NCI-H1436 (cell line): ENCODE measurements at places on chromosomes 13 and 19.

- DNase-seq, result no peak
Measured at GRCh38 chr19:1590641-1591397, 1.8 kb downstream of the MBD3 start.

DNA sequence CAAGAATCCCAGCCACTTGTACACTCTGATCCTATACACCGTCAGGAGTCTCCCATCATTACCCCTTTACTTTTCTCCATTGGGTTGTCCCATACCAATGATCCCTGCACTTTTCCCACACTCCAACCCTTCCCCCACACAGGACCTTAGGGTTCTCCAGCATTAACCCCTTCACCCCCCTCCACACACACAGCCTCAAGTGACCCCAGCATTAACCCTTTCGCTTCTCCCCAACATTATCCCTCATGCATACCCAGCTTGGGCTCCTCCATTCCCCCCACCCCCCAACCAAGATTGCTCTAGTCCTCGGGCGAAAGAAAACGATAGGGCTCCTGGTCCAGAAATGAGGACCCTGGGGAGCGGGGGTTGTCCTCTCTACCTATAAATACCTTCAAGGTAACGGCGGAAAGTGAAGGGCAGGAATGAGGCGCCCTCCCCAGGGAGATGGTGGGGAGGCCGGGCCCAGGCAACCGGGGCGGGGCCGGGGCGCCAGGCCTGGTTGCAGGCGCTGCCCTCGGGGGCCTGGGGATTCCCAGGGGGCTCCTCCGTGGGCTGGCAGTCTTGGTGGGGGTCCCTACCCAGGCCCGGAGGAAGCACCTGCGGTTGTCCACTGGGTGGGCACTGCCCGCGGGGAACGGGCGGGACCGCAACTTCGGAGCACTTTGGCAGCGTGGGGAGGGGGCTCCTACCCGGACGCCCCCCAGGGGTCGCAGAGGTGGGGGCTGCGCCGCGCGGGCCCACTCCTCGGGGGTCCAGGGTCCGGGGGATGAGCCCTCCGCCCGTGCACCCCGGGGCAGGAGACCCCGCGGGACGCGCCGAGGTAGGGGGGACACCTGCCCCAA is 757 bp downstream of the WIZ start:
- no peak for DNase-seq

- no peak for DNase-seq
Measured at GRCh38 chr19:374183-374885, 29.7 kb upstream of the MIER2 start.

- DNase-seq, result no peak
Measured at GRCh38 chr13:51746802-51747201, 57.2 kb downstream of the DHRS12 start.

- DNase-seq, result no peak
Measured at GRCh38 chr13:79194272-79194671, 211.8 kb downstream of the RBM26 start.

DNA sequence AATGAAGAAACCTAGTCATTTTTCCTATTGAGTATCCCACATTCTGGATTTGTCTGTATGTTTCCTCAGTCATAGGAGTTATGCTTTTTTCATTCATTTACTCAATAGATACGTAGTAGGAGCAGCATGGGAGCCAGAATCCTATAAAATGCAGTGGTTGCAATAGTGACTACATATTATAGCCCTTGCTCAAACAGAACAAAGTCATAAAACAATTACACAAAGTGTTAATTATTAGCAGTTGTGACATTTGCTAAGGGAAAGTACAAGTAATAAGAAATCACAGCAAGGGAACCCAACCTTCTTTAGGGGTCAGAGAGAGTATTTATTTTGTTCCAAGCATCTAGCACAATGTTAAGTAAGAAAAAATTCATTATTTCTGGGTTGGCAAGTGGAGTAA is 27.7 kb upstream of the POU4F1 start:
- no peak for DNase-seq

DNA sequence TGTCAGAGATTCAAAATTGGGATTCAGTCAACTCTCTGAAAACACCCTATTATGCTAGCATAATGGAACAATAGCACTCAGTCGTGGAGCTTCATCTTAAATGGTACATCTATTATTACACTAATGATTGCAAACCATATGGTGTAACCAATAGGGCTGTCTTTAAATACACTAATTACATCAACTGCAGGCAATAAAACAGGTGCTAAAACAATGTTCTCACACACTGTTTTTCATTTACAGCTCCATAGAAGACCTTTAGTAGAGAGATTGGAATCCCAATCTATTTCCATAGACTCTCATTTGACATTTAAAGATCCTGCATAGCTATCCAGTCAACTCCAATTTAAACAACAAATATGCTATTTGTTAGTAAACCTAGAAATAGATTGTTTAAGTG is 1917.4 kb downstream of the OLFM4 start:
- no peak for DNase-seq

- no peak for DNase-seq
Measured at GRCh38 chr13:102470283-102470917, 68.6 kb upstream of the FGF14 start.

DNA sequence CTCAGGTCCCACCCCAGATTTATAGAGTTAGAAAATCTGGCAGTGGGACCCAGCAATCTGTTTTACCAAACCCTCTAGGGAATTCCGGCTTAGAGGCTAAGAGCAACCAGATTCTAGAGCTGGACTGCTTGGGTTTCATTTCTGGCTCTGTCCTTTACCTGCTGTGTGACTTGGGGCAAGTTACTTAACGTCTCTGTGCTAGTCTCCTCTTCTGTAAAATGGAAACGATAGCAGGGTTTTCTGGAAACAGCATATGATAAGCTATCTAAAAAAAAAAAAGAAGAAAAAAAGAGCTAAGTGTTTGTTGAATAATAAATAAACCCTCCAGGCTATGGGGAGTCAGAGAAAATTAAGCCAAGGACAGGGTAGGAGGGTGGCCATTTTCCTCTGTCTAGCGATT is 11.6 kb upstream of the CACNG7 start:
- no peak for DNase-seq

DNA sequence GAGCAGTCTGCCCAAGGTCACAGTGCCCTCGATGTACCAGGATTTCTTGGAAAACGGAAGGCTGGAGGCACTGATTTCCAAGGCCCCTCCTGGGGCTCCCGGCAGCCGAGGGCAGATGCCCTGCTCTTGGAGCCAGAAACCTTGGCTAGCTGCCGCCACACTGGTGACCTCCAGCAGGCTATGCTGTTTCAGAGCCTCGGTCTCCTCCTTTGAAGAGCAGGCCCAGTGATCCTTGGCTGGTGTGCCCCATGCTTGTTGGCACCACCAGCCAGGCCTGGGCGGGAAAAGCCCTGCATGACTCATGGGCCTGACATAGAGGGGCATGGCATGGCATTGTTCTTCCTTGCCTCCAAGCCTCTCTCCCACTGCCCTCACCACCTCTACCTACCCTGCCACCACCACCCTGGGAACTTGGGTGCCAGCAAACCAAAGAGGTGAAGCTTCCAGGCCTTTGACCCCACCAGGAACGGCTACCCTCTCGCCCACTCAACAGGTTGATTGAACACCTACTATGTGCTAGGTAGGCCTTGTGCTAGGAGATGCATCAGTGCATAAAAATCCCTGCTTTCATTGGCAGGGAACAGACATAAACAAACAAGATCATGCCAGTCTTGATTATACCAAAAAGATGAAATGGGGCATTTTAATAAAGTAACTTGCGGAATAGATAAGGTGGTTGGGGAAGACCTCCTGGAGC is 1.6 kb upstream of the CLEC11A start:
- no peak for DNase-seq

DNA sequence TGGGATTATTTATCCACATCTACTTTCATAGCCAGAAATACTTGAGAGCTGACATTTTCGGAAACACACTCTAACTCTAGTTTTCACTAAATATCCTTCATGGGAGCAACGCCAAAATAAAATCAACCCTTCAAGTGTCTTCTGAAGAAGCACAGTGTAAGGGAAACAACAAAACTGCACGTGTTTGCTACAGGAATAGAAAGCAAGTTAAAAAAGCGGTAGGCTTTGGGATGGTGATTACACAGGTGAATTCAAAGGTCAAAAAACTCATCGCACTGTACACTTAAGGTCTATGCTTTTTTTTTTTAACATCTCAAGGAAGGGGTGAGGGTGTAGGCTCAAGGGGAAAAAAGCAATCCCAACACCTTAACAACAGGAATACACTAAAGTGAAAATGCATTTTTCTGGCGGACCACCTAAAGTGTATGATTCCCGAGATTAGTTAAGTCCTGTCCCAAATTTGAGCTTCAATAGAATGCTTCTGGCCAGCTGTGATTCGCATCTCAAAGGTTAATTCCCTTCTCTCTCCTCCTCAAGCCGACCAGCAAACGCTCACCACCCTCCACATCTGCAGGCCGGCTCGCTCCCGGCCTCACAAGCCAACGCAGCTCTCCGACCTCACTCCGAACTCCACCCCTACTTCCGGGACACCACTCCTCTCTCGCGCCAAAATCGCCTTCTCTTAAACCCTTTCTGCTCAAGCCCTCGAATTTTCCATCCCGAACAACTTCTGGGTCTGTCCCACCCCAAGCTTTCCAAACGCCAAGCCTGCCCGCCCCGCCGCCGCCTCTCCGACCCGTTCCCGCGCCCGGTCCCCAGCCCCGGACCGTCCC is 1.1 kb downstream of the ARGLU1 start:
- peak; percentile 23 for DNase-seq

DNA sequence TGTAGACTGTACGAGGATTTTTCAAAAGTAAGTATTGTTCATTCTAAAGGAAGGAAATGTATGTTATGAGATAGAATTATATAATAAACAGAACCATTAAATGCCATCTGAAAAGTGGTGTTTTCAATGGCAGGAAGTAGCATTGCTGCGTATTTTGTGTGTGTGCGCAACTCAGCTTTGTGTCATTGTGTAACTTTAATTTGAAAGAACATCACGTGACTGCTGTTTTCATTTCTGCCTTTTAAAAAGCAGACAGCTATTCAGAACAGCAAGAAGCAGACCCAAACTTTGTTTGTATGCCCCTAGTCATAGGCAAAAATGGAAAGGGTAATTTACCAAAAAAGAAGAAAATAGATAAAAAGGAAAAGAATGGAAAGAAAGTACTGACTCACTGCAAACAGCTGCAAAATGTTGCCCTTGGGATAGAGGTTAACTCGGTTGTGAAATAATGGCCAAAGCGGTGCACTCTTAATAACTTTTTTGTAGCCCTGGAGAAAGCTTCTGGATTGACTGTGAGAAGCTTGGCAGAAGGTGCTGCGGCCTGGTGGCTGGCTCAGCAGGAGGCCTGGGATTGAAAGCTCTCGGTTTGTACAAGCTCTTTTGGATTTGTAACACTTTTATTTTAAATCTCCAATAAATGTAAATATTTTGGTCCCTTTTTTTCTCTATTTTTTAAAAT is 97.3 kb downstream of the GGACT start:
- no peak for DNase-seq

DNA sequence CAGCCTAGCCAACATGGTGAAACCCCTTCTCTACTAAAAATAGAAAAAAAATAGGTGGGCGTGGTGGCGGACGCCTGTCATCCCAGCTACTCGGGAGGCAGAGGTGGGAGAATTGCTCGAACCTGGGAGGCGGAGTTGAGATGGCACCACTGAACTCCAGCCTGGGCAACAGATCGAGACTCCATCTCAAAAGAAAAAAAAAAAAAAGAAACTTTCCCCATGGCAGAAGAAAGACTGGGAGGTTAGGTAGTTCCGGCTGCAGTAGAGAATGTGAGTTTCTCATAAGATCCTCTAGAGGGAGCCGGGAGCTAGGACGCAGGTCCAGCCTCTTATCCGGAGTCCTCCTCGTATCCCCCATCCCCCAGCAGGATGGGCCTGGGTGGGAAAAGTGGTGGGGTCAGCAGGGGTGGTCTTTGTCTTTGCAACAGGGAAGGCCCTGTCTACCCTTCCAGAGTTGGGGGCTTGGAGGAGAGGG is 13.2 kb upstream of the CREB3L3 start:
- peak; percentile 75 for DNase-seq

- no peak for DNase-seq
Measured at GRCh38 chr13:72437458-72437857, 290.0 kb downstream of the MZT1 start.

DNA sequence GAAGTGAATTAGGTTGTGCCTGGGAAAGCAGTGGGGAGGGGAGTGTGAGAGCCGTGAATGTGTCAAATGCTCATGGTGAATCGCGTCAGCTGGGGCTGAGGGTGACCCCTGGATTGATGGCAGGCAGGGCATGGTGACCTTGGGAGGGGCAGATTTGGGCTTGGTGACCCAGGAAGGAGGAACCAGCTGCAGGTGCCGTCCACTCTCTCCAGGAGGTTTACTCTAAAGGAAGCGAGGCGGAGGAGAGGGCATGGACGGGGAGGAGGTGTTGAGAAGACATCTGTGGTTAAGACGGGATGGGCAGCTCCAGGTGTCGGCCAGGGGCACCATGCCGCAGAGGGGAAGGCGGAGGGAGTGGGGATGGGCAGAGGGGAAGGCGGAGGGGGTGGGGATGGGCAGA is 28.7 kb downstream of the TMEM255B start:
- no peak for DNase-seq

GRCh38 chr13:45015300-45015699 is 26.0 kb downstream of the GPALPP1 start:
- DNase-seq, result no peak

GRCh38 chr19:15240515-15240914 is 8.3 kb upstream of the EPHX3 start:
- no peak for DNase-seq

GRCh38 chr19:572743-573518 is 535 bp downstream of the BSG start:
- no peak for DNase-seq

GRCh38 chr19:15721268-15721667 is 6.6 kb upstream of the OR10H2 start:
- no peak for DNase-seq

GRCh38 chr19:19613506-19613905 is 5.0 kb downstream of the PBX4 start:
- no peak for DNase-seq

DNA sequence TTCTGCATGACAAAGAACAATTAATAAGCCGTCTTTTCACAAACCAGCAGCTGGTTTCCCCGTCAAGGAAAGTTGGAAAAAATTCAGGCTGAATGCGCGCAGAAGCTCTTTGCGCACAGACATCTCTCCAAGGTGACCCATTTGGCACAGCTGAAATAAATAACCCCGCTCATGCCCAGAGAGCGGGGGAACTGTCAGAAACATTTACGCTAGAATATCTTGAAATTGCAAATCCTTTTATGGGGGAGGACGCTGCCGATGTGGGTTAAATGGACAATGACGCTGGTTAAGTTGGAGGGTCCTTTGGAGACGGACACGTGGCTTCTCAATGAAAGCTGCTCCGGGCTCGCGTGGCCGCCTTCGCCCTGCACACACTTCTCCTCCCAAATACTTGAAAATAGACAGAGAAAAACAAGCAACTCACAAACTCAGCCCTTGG is 30.6 kb downstream of the GSX1 start:
- DNase-seq, result no peak

GRCh38 chr13:77728265-77729125 is 31.0 kb downstream of the SLAIN1 start:
- DNase-seq, result no peak
